ENCODE measurements at places on chromosomes 1 and 21.

DNA sequence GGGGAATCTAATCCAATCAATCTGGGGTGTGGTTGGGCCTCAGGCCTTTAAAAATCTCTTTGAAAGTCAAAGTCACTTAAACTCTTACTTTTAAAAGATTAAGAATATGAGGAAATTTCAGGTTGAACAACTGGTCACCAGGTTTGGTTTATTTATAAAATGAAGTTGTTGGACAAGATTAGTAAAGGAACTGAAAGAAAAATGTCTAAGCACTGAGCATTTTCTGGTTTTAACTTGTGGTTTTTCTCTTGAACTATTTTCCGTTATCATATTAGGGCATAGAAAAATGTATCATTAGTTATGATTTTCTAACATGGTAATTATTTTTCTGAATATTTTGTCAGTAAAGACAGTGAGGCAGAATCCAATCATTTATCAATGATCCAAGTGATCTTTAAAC is 49.6 kb downstream of the RGS2 start:
- DNase-seq: no peak

DNA sequence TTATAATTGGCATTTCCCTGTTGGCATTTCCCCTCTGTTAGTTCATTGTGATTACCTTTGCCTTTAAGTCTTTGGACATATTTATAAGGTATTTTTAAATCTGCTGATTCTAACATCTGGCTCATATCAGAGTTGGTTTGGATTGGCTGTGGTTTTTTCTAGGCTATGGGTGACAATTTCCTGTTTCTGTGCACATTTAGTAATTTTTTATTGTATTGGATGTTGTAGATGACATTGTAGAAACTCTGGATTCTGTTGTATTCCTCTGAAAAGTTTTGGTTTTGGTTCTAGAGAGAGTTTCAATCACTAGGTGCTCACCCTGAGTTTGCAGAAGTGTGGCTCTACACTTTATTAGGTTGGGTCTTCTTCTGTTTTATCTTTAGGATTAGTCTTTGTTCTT is 110.1 kb upstream of the ARHGEF16 start:
- DNase-seq: no peak

- no peak for DNase-seq
These were observed 88.9 kb downstream of the MATN1 start for GRCh38 chr1:30634507-30634906.

DNA sequence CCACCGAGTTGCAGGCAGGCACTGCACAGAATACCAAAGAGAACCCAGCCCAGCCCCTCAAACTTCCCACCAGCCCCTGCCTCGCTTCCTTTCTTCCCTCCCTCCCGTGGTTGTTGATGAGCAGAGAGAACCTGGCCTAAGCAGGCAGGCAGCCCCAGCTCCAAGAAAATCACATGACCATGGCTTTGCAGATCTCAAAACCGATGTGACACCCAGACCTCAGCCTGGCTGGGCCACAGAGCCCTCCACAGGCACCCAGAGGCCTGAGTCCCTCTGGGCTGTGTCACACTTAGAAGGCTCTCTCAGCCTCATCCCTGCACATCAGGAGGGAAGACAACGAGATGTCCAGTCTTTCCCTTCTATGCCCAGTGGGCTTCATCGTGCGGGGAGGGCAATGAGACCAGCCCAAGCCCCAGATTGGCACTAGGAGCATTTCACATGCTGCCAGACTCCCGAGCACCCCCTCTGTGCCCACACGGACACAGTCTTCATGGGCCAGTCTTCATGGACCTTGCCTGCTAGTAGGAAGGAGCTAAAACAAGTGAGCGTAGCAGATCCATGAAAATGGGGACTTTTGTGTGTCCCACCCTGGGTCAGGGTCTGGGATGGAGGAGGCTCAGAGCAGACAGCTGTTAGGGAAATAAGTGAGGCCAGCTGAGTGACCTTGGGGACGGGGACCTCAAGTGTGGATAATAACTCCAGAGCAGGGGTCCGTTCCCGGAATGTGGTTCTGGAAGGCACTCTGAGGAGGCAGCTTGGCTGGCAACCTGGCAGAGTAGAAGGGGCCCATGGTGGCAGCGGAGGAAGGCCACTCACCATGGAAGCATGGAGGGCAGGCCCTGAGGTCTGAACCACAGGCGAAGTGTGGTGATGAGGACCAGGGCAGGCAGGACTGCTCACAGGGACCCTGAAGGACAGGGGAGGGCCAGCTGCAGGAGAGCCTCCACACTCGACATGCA is 204.4 kb upstream of the VAMP3 start:
- DNase-seq: no peak

DNA sequence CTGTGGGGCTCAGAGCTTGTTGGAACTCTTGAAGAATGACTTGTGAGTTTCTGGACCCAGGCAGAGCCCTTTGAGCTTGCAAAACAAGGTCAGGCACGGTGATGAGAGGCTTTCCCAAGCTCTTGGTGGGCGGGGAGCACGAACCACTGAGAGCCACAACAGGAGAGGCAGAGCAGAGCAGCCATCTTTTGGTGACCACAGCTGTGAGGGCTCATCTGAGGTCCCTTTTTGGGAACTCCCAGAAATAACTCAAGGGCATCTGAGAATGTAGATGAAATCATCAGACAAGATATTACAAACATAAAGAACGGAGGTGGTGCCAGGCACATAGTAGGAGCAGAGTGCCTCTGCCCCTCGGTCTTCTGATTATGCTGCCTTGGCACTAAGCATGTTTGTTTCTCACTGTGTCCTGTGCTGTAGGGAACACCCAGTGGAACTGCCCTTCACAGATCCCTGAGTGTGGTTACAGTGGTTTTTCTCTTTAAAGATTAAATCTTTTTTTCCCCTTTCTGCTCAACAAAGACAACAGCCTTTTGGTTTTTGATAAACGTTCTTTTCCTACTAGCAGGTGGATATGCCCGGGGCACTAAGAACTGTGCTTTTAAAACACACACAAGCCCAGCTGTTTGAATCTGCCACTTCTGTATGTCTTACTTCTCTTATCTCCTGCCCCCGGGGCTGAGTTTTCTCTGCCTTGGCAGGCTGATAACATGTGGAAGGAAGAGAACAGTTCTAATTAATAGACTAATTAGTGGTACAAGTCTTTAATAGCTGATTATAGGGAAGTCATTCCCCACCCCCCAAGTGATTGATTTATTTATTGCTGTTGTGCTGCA is 37.7 kb downstream of the CD34 start:
- DNase-seq: no peak

DNA sequence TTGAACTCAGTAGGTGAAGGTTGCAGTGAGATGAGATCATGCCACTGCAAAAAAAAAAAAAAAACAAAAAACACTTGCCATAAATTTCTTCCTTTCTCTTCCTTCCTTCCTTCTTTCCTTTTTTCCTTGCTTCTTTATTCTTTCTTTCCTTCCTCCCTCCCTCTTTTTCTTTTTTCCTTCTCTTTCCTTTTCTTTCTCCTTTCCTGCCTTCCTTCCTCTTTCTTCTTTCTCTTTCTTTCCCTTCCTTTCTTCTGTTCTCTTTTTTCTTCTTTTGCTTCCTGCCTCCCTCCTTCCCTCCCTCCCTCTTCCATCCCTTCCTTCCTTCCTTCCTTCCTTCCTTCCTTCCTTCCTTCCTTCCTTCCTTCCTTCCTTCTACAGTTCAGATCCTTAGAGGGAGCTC is 71.2 kb downstream of the LYPLAL1 start:
- no peak for DNase-seq

DNA sequence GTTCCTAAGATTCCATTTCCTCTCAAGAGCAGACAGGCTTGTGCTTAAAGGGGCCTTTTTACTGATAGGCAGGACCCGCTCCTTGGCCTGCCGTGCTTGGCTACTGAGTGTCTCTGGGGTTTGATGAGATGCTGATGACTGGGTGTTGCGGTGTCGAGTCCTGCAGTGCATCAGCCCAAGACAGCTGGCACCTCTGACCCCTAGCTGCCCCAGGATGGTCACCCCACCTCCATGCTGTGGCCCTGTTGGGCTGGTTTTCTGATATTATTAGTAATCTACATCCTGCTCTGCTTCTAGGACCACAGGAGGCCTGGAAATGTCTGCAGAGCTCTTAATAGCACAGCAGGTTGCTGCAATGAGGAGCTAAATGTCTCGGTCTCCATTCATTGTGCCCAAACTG is 28.7 kb downstream of the LRRC71 start:
- DNase-seq: no peak
